AML-193 (cell line): ENCODE measurements at places on chromosomes 4 and X.
A peak's percentile ranks its signal among the peaks of the same experiment; 100 is the strongest.

GRCh38 chr4:127309369-127310102 is 323.2 kb upstream of the INTU start:
- DNase-seq, result no peak

DNA sequence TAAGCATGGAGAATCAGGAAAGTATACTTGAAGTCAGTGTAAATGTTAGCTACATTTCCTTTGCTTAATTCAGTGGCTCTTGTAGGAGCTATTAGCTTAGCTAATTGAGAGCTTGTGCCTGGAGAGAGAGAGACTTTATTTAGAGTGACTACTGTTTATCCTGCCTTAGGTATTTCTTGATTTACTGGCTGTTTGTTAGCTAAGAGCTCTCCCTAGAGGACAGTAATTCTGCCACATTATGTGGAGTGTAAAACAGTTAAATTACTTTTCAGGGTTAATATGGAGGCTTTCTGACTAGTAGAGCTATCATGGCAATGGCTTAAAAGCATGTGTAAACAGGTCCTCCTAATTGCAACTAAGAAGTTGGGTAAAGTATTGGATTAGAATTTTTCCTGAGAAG is 306.5 kb upstream of the TECRL start:
- no peak for DNase-seq

GRCh38 chr4:109631532-109632108 is 71.6 kb downstream of the MCUB start:
- no peak for DNase-seq

- no peak for DNase-seq
Measured at GRCh38 chr4:147118528-147118927, 172.9 kb upstream of the TTC29 start.

GRCh38 chr4:94126669-94127068 is 81.0 kb upstream of the SMARCAD1 start:
- DNase-seq, result no peak

- DNase-seq, result no peak
Measured at GRCh38 chr4:6657242-6658208, 17.0 kb downstream of the MRFAP1 start.

DNA sequence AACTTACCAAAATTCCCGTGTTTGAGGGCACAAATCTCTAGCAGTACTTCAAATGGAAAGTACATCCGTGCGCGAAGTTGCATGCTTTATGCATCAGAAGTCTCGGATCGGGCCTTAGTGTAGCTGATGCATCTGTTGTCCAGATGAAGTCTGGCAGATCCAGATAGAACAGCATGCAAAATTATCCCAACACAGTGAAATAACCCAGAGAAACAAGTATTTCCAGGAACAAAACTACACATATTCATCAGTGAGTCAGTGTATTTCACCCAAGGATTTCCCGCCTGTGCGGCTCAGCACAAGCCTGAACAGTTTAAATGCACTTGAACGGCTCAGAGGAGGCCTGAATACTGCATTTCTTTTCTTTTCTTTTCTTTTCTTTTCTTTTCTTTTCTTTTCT is 27.4 kb upstream of the CLDN24 start:
- no peak for DNase-seq

DNA sequence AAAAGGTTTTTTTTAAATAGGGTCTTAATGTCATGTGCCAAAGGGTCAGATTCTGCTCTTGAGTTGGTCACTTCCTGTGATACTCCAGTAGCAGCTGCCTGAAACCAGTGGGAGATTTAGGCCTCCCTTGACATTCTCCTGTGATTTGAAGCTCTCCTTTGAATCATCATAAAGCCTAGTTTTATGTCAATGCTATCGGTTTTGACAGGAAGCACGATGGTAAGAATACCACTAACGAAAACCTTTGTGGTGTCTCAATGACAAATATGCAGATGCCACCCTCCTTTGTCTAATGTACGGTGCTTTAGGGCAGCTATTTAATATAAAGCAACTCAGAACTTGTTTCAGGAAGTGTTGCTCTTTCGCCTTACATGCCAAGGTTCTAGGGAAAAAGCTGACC is 44.2 kb downstream of the CCNI start:
- DNase-seq, result no peak

GRCh38 chrX:35289952-35290351 is 347.4 kb downstream of the FAM47B start:
- no peak for DNase-seq

DNA sequence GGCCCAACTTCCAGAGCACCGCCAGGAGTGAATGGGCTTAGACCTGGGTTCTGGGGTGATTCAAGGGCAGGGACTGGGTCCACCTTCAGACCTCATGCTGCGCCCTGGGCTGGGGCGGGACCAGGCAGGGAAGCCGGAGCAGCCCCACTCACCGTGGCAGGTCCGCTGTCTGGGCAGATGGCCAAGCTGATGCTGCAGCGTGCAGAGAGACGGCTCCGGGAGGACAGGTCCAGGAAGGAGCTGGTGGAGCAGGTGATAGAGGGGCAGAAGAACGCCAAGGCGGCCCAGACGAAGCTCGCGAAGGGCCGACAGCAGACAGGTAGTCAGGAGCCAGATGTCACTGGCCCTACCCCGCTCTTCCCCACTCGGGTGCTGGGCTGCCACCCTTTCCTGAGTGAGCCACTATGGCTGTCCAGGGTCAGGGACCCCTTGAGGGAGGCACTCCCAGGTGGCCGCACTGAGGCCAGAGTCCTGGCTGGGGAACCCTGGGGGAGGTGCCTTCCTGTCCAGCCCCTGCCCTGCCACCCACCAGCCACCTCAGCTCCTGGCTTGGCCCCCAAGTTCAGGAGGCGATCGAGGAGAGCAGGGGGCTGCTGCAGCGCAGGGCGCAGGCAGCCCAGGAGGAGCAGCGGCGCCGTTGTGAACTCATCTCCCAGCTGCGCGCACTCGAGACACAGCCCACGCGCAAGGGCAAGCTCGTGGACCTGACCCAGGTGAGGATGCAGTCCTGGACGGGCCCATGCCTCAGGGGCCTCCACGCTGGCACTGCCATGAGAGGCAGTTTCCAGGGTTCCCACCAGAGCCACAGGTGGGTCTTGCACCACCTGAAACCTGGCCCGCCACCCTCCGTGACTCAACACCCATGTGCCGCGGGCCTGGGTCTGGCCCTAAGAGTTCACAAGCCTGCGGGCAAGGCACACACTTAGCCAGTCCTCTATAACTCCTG is 10.1 kb upstream of the RNF4 start:
- DNase-seq, result no peak

DNA sequence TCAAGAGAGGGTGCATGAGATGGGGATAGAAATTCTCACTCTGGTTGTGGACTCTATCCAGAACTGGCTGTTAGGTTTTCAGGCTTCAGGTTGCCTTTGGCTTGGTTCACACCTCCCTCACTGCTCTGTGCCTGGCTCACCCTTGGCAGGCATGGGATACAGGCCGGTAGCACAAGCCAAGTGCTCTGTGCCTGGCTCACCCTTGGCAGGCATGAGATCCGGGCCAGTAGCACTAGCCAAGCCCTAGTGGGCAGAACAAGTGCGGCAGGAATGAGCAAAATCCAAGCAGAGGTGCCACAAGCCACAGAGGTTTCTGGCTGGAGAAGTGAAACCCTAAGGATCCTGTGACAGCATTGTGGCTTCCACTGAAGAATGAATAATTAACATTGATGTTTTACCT is 1642.3 kb downstream of the C4orf33 start:
- no peak for DNase-seq

- DNase-seq, result no peak
Measured at GRCh38 chr4:19927381-19927780, 324.3 kb upstream of the SLIT2 start.

- DNase-seq, result no peak
Measured at GRCh38 chrX:97527725-97528124, 644.0 kb downstream of the RPA4 start.

- no peak for DNase-seq
Measured at GRCh38 chr4:93299118-93299517, 529.4 kb upstream of the ATOH1 start.

GRCh38 chr4:7322166-7322991 is 112.4 kb downstream of the PSAPL1 start:
- DNase-seq, result no peak

- DNase-seq, result no peak
Measured at GRCh38 chr4:20724915-20725314, 24.7 kb downstream of the PACRGL start.

DNA sequence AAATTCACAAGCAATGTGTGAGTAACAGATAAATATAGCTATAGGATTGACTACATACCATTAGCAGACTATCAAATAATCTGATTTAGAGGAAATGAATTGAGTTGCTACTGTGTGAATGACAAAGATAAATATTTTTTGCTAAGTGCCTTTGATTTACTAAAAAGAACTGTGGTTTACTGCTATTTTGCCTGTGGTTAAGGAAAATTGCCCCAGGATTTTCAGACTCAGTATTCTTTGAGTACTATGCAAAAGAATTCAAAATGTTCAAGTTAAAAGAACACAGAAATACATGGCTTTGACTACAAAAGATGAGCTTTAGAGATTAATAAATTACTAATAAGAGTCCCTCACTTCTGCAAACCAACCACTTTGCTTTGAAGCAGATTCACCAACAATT is 853.8 kb downstream of the ADGRL3 start:
- no peak for DNase-seq

DNA sequence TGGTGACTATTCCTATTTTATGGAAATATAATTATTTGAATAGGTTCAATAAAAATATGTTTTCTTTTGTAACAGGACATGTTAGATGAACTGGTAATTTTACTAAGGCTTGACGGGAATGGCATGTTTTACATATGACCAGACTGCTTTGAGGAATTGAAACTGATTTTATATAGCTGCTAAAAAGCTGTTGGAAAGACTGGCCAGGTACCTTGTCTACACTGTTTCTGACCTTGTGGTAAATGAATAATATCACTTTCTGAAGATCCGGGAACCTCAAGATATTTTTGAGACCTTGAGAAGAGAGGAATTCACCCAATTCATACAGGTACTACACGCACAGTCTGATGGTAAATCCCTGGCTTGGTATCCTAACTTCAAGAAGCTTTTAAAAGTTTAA is 42.1 kb upstream of the USP46 start:
- no peak for DNase-seq

GRCh38 chr4:54099748-54100574 is at the start of gene GSX2:
Gene GSX2 (plus strand): TSS chr4:54100163. CDS start chr4:54100345, 182 bp downstream.
- no peak for DNase-seq

DNA sequence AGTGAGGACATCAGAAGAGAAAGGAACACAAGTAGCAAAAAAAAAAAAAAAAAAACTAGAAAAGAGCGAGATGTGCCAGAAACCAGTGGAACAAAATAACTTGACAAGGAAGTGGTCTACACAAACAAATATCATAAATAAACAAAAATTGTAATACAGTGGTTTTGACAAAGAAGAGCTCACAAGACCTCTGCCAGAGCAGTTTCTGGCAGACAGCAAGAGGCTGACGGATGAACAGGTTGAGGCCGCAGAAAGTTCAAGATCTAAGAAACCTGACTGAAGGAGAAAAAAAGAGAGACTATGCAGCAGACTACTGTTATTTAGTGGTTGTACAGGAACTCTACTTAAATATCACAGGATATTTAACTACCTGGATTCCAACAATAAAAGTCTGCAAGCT is 66.2 kb downstream of the MAB21L2 start:
- DNase-seq, result no peak

GRCh38 chr4:131002132-131002531 is 1906.2 kb downstream of the C4orf33 start:
- no peak for DNase-seq

- DNase-seq, result no peak
Measured at GRCh38 chr4:77922158-77923094, 59.8 kb downstream of the MRPL1 start.

DNA sequence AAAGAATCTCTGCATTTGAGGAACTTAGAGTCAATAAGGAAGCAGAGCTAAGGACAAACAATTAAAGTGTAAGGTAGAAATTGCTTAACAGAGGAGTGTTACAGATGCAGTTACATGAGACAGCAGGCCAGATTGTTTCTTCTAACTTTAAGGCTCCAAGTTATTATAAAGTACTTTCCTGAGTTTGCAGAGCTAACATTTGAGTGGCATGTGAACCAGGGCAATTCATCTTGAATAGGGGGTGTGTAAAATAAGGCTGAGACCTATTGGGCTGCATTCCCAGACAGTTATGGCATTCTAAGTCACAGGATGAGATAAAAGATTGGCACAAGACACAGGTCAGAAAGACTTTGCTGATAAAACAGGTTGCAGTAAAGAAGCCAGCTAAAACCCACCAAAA is 7.6 kb upstream of the LNX1 start:
- DNase-seq, result no peak

DNA sequence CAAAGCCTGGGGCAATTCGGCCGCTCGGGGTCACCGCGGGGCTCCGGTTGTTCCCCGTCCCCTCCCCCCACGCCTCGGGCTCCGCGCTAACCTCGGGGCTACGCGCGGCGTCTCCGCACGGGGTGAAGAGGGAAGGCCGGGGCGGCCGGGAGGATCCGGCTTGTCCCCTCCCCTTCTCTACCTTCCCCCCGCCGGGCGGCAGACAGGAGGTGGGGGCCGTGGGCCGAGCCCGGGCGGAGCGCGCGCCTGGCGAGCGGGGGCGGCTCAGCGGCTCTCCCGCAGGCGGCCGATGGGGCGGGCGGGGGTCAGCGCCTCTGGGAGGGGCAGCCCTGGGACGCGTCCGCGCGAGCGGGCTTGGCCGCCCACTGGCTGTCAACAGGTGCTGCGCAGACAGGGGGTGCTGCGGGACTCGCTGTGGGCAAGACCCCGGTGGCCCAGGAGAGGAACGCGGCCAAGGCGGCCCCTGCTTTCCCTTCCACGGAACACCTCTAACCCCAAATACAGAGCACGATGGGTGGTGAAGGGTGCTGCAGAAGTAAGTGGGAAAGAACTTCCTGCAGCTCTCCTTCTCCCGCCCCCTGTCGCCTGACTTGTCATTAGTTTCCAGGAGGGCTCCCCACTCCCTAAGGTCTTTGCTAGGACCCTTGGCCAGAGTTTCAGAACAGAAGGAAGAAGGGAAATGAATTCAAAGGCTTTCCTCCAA is at the start of gene PDGFC:
PDGFC (minus strand) TSS at position 124 of the 703 bp plus-strand sequence. CDS start 896 bp downstream, outside the sequence.
- no peak for DNase-seq

- DNase-seq, result peak; percentile 17
Measured at GRCh38 chr4:102308032-102308799, 37.1 kb downstream of the SLC39A8 start.

- DNase-seq, result no peak
Measured at GRCh38 chr4:147547314-147548056, 66.6 kb downstream of the EDNRA start.

DNA sequence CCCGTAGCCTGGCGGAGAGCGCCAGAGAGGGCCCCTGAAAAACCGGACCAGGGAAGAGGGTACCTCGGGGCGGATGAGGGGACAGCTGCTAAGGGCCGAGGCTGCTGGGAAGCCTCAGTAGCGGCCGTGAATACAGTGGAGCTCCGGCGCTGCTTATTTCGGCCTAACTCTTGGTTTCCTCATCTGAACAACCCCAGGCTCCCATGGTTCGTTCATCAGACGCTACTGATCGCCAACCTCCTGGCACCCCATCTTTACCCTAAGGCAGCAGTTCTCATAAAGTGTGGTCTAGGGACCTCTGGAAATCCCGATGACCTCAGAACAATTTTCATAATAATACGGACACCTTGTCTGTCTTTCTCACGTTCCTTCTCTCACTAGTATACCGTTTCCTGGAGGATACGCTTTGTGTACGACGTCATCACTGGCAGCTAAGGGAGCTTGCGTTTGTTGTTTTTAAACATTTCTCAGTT is 645 bp upstream of the RAB28 start:
- DNase-seq, result peak; percentile 56
